ENCODE measurements at places on chromosomes 12 and 14. TPM values are rescaled to one million over a fixed set of nuclear protein-coding genes. Genes with fewer than 3 reads are reported as not detected.

The CLEC1B gene
- total RNA-seq, result not detected

The PMCH gene
- not detected for total RNA-seq

The ATP6V1D gene
- 108 TPM for total RNA-seq

The RDH16 gene
- total RNA-seq, result 2.9 TPM

The KRT81 gene
- total RNA-seq, result not detected

The TDRD9 gene
- total RNA-seq, result not detected

The ABCB9 gene
- total RNA-seq, result 4.5 TPM

The FOXN4 gene
- 0.55 TPM for total RNA-seq

The CCDC198 gene
- total RNA-seq, result not detected

The RBP5 gene
- total RNA-seq, result 20.1 TPM

The CLEC4C gene
- total RNA-seq, result not detected

The P2RX2 gene
- total RNA-seq, result 2.8 TPM

The ANKRD33 gene
- 0.46 TPM for total RNA-seq

The KRT1 gene
- not detected for total RNA-seq

The KLRB1 gene
- not detected for total RNA-seq

The LYZ gene
- total RNA-seq, result 0.20 TPM

Data from endodermal cell (in vitro differentiated cells).